NCI-H2081 (cell line): ENCODE measurements at places on chromosomes 3 and 15.

GRCh38 chr3:56424336-56424735, 43.9 kb downstream of the ERC2 start:
- DNase-seq = no peak

DNA sequence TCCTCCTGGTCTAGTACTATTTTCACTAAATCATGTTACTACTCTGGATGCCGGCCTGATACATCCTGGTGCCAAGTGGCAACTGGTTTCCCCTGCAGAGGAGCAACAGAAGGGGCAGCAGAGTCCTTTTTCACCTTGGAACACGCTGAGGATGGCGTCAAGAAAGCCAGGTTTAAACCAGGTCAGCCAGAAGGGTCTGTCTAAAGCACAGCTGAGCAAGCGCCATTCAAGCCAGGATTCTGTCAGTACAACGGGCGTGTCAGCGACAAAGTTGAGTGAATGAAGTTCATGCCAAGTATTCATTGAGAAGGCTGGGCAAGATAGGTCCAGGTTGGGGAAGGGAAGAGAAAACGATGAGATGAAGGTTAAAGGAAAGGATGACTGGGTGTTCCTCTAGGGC, 88.2 kb downstream of the FBN1 start:
- no peak for DNase-seq

GRCh38 chr3:98807561-98807960, 44.4 kb downstream of the ST3GAL6 start:
- DNase-seq = no peak

DNA sequence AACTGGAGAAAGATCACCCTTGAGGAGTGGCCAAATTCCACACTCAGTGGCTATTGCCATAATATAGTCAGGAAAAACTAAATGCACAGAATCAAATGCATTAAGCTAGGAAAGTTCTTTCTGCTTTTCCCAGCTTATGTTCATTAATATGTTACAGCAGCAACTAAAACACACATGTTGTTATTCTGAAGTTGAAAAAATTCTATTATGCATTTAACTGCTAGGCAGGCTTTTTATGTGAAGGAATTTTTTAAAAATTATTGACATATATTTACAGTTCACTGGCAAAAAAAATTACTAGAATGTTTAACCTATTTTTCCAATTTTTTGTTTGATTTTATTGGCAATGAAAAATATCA, 135.2 kb upstream of the IL12A start:
- no peak for DNase-seq

DNA sequence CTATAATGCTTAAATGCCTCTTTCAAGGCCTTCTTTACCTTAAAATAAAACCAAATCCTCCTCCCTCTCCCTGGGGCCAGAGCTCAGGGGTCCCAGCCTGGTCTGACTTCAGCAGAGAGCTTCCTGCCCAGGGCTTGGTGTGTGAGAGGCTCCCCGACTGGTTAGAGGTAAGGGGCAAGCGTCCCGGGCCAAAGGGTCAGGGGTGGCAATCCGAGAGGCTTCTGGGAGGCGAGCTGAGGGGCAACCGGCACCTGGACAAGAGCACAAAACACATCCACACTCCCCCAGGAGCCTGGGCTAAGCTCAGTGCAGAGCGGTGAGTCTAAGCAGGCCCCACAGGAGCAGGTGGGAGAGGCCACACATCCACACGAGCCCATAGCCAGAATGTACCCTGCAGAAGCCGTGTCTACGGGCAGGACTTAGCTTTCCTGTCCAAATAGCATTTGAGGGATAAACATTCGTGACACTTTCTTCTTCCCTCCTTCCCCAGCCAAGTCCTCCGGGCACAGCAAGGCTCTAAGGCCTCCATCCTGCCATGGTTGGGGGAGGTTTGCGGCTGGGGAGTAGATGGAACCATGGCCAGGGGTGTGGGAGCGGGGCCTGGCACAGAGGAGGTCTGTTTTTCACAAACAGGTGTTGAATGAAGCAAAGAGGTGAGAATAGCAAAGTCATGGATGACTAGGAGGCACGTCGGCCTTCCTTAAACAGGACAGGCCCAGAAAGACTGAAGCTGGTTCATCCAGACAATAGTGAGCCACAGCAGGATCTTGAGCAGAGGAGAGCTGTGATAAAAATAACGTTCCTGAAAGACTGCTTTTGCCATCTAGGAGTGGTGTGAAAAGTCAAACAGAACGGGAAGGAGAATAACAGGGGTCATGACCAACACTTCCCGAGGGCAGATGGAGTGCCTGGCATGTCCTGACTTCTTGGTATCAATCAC, 98.7 kb upstream of the IQSEC1 start:
- DNase-seq = no peak

DNA sequence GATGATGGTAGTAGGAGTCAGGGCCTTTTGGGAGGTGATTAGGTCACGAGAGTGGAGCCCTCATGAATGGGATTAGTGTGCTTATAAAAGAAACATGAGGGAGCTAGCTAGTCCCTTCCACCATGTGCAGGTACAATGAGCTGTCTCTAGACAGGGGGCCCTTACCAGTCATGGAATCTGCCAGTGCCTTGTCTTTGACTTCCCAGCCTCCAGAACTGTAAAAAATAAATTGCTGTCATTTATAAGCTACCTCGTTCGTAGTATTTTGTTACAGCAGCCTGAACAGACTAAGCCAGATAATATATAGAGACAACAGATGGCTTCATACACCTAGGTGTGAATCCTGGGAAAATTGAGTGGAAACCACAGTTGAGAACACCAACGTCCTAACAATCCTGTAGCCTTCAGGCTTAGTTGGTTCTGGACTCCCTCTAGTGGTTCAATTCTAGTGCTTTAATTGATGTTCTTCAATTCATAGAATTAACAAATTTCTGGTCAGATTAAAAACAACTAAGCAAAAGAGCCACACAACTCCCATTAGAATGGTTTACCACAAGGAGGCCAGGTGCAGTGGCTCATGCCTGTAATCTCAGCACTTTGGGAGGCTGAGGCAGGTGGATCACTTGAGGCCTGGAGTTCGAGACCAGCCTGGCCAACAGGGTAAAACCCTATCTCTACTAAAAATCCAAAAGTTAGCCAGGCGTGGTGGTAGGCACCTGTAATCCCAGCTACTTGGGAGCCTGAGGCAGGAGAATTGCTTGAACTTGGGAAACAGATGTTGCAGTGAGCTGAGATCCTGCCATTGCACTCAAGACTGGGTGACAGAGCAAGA, 21.3 kb upstream of the GATM start:
- peak; percentile 80 for DNase-seq

DNA sequence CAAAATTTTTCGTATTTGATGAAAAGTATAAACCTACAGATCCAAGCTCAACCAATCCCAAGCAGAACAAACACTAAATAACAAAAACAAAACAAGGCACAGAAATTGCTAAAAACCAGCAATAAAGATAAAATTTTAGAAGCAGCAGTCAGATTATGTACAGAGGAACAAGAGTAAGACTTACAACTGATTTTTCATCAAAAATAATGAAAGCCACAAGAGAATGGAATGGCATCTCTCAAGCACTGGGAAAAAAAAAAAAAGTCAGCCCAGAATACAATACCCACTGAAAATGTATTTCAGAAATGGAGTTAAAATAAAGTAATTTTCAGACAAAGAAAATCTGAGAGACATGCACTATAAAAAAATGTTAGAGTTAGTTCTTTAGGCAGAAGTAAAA, 27.0 kb downstream of the GPR156 start:
- no peak for DNase-seq

DNA sequence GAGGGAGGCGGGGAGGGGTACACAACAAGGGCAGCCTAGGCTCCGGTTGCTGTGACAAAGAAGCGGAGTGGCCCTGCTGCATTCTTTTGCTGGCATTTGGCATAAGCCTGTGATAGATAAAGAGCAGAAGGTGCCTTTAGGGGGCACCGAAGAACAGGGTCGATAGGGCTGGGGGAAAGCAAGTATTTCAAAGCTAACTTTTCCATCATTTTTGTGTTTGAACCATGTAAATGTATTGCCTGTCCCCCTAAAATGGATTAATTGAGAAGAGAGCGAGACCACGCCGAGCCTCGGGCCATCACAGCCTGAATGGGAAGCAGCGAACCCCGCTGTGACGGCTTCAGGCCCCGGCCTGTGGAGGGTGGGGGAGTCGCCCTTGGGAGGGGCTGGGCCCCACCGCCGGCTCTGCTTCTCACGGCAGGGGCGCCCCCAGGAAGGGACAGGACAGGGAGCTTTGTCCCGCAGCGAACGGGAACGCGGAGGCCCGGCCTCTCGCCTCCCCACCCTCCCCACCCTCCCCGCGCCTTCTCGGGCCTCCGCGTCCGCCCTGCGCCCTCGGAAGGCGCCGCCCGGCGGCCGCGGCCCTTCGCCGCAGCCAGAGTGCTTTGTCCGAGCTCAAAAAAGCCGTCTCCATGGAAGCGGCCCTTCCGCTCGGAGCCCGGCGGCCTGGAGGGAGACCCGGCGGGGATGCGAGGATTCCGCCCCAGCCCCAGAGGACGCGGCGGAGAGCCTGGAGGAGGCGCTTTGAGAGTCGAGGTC, 32.4 kb upstream of the ALDH1L1 start:
- DNase-seq = peak; percentile 58

DNA sequence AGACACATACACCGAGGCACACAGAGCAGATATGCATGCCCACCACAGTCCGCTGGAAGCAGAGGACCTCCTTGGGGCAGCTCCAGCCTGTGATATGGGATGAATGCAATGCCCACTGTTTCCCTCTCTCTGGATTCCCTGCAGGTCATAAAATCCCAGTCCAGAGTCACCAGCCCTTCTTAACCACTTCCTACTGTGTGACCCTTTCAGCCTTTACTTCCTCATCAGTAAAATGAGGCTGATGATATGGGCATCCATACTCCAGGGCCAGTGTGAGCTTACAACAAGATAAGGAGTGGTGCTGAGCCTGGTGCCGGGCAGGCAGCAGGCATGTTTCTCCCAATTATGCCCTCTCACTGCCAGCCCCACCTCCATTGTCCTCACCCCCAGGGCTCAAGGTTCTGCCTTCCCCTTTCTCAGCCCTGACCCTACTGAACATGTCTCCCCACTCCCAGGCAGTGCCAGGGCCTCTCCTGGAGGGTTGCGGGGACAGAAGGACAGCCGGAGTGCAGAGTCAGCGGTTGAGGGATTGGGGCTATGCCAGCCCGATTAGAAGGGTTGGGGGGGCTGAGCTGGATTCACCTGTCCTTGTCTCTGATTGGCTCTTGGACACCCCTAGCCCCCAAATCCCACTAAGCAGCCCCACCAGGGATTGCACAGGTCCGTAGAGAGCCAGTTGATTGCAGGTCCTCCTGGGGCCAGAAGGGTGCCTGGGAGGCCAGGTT, at the start of gene GNAT1:
Gene GNAT1 (plus strand): TSS at position 675 of the 725 bp plus-strand sequence. CDS start 116 bp downstream, outside the sequence.
- no peak for DNase-seq

DNA sequence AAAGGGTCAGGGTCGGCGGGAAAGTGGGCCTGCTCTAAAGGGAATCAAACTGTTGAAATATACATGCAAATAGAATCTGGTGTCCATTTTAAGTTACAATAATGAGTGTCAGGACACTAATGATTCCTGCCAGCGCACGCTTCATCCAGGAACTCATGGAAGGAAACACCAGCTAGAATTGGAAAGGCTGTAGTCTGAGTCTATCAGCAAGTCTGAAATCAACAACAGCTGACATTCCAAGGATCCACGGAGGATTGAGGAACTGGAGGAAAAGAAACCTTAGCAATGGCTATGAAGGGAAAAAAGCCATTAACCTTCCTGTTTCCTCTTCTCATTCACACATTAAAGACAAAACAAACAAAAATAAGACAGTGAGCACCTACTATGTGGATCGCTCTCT, 1063.1 kb downstream of the NTRK3 start:
- no peak for DNase-seq

- no peak for DNase-seq
Observed at GRCh38 chr15:88906551-88906950, 6.6 kb downstream of the MFGE8 start.

DNA sequence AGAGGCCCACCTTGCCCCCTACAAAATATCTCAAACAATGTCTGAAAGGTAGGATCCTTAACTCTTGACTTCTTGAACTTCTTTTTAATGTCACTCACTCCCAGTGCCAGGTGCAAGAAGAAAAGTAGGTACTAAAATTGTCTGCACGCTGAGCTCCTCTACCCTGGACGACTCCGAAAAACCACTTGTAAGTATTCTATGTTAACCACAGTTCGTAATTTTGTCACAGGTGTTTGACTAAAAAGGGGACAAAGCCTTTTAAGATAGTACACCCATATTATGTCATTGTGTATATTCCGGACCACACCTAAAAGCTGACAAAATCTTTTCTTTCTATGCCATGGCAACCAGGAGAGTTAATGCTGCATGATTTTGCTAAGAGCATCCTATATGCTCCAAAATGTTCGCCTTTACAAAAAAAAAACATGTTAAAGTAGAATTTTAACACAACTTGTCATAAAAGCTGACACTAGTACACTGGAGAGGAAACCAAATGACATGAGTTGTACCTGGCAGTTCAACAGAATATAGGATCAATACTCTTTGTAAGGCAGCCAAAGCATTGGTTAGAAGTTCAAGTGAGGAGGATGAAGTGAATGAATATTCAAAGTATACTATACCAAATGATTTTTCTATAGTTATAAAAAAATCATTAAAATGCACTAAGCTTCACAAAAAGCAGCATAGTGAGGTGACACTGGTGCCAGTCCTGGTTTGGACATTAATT, 210.5 kb downstream of the FOXP1 start:
- DNase-seq = no peak
